ENCODE measurements at places on chromosomes 6 and 20.

DNA sequence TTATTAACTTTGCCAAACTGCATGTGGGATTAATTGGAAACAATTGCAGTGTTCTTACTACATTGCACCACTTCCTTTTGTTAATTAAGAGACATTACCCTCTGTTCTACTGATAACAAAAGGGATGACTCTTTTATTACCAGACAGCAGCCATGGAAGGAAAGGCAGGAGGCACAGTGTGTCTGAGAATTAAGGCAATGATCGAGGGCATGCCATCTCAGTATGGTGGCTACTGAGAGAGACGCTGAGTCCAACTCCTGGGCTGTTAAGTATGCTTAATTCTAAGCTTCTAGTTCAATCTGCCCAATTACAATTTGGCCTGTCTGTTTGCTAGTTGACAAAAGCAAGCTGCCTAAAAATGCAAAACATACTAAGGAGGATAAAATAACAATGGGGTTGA, 227.4 kb downstream of the PHACTR1 start:
- DNase-seq, result no peak

DNA sequence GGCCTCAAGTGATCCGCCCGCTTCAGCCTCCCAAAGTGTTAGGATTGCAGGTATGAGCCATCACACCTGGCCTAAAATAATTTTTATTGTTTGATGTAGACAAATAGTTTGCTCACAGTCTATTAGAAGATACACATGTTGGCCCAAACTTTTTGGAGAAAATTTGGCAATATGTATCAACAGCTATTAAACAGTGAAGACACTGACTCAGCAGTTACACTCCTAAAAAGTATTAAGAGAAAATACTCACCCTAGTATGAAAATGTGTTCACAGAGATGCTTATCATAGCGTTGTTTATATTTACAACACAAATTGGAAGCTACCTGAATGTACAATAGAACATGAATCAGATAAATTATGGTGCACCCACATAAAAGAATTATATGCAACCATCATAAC, 173.1 kb downstream of the WDR27 start:
- DNase-seq, result no peak

- DNase-seq, result no peak
Measured at GRCh38 chr20:48823960-48824498, 3.8 kb downstream of the PREX1 start.

GRCh38 chr6:119312875-119313338, 36.7 kb downstream of the MAN1A1 start:
- no peak for DNase-seq

GRCh38 chr20:19277381-19277780, 64.9 kb downstream of the SLC24A3 start:
- DNase-seq, result no peak

- no peak for DNase-seq
Measured at GRCh38 chr6:30686009-30686907, at the start of gene PPP1R18. PPP1R18 (minus strand) TSS chr6:30686645; CDS start chr6:30686018, 627 bp downstream.

- DNase-seq, result no peak
Measured at GRCh38 chr20:56616716-56617115, 12.4 kb upstream of the TFAP2C start.

- peak; percentile 30 for DNase-seq
Measured at GRCh38 chr20:58046311-58046710, 182.1 kb downstream of the ANKRD60 start.

GRCh38 chr6:156807028-156807427, 29.9 kb downstream of the ARID1B start:
- no peak for DNase-seq

DNA sequence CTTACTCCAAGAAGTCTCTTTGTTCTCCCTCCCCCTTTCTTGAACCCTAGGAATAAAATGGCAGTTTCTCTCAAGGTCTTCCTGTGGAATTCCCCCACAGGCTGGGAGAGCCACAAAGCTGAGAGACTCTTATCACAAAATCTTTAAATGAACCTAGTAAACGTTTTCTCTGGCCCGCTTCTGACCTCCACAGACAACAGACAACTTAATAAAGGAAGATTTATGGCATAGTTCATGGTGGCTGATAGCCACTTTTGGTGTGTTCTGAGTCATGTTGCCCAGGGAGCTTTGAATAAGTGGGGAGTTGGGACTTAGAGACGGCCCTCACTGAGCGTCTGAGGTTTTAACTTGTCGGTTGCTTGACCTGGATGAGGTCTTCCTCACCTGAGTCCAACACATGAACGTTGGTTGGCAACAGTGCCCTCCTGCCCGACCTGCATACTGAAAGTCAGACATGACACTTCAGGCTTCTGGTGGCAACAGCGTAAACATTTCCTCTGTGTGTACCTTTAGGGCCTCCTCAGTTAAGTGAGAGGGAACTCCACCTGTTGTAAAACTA, 124.1 kb downstream of the FOXO3 start:
- peak; percentile 30 for DNase-seq

DNA sequence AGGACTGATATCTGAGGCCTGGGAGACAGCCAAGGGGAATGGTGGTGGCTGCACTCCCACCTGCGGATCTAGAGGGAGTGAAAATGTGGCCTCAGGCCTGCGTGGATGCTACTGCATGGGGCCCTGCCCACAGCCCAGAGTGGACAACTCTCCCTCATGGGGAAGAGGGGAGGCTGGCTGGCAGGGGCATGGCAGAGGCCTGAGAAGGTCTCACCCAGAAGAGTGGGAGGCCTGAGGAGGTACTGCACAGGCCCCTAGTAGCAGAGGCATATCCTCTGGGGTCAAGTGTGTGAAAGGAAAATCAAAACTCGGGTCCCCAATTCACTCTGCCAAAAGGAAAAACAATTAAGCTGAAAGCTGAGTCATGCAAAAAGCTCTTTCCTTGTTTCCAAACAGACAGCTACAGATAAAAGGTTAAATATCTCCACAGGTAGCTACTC, 158.2 kb downstream of the AKAP7 start:
- no peak for DNase-seq

- no peak for DNase-seq
Measured at GRCh38 chr6:44897316-44897715, 430.8 kb upstream of the RUNX2 start.

DNA sequence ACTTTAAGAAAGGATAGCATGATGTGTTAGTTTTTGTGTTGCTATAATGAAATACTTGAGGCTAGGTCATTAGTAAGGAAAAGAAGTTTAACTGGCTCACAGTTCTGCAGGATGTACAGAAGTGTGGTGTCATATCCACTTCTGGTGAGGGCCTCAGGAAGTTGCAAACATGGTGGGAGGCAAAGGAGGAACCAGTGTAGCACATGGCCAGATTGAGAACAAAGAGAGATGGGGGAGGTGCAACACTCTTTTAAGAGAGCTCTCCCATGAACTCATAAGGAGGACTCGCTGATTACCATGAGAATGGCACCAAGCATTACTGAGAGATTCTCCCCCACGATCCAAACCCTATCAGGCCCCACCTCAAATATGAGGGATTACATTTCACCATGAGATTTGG, 265.4 kb downstream of the RIMS1 start:
- no peak for DNase-seq

DNA sequence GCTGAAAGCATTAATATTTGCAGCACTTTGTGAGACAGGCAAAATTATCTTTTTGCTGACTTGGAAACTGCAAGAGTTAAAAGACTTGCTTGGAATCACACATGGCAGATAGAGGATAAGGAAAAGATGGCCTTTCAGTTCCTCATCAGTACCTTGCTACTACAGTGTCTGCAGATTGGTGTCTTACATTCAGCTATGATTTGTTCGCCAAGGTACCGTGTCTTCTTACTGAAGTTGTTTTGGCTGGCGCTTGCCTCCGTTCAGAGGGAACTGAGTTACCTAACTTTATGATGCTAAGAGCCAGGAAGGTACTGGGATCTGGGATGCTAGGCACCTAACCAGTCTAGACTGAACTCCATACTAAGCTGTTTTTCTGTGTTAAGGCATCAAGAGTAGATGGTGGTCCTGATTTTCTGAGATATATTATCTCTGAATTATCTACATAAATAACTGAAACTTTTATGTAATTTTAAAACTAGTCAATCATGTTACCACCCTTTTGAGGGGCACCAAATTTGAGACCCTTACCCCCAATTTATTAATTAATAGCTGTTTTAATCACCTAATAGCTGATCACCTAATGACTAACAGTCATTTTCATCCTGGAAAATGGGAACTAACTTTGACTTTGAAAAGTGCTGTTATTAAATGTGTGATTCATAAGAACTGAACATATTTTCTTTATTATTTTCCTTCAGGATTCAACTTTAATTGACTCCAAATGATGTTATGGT, 2.5 kb downstream of the WTAP start:
- no peak for DNase-seq

GRCh38 chr6:3119040-3119723, 671 bp downstream of the BPHL start:
- no peak for DNase-seq

DNA sequence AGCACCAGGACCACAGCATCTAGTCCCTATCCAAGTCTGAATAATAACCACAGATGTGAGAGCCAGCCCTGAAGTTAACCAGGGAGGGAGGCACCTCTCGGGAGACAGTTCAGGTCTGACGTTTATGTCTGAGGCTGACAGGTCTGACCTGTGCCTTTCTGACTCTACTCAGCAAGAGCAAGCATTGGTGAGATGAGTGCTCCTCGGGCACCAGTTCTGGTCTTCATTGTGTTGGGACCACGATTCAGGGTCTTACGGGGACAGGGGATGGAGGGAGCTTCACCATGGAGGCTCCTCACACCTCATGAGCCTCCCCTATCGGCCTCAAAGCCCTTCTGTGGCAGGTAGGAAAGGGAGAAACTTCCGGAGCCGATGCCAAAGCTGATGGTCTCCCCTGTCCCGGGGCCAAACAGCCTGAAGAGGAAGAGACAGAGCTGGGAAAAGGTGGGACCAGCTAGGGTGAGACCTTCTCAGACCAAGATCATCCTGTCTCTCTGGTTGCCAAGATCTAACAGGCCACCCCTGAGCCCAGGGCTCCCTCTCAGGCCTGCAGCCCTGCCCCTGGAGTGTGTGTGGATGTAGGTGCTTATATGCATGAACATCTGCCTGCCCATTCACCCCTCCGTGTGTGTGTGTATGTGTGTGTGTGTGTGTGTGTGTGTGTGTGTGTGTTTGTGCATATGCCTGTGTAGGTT, 170.5 kb downstream of the VEGFA start:
- peak; percentile 81 for DNase-seq

DNA sequence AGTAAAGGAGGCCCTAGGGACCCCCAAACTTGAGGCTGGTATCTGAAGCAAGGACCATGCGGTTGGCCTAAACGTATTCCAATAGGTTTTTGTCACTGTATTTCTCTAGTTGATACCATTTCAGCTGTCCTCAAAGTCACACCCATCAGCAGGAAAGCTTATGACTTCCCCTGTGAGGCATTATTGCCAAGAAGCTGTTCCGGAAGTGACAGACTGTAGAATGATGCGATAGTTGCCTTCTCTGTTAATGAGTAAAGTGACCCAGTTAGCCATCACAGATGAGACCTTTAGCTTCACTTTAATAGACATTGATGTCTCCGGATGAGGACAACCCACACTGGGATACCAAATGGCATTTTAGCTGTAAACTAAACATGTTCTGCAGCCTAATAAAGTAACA, 147.9 kb downstream of the RNGTT start:
- no peak for DNase-seq

GRCh38 chr6:145964948-145965366, 799 bp upstream of the SHPRH start:
- DNase-seq, result no peak

DNA sequence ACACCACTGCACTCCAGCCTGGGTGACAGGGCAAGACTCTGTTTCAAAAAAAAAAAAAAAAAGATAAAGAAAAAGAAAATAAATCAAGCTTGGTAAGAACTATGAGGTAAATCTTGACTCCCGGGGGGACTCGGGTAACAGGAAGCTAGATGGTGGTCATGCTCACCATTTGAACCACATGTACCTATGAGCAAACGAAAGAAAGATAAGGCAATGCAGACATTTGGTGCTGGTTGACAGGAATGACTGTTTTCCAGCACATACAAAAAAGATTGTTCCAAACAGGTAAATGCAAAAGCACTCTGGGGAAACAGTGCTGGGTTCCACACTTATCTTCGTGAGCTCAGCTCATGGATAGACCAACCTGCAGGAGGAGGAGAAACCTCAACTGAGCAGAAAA, 22.8 kb upstream of the PTPN1 start:
- no peak for DNase-seq

- no peak for DNase-seq
Measured at GRCh38 chr6:63730311-63730710, 94.7 kb downstream of the PHF3 start.

DNA sequence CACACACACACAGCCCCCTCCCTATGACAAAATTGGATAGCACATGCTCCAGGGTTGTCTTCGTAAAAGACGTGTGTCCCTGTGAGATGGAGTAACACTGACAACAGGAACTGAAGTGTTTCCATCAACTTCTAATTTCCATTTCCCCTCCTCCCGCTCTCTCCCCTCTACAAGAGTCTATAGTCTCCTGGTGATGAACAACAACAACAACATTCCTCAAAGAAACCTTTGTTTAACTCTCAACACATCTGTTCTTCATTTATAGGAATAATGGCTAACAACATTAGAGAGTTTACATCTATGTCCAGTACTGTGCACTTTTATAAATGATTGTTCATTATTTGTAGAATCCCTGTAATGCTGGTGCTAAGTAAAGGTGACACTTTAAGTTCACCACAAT, 205.8 kb upstream of the SSTR4 start:
- DNase-seq, result no peak

GRCh38 chr20:31833130-31833930, 12.1 kb downstream of the FOXS1 start:
- no peak for DNase-seq

DNA sequence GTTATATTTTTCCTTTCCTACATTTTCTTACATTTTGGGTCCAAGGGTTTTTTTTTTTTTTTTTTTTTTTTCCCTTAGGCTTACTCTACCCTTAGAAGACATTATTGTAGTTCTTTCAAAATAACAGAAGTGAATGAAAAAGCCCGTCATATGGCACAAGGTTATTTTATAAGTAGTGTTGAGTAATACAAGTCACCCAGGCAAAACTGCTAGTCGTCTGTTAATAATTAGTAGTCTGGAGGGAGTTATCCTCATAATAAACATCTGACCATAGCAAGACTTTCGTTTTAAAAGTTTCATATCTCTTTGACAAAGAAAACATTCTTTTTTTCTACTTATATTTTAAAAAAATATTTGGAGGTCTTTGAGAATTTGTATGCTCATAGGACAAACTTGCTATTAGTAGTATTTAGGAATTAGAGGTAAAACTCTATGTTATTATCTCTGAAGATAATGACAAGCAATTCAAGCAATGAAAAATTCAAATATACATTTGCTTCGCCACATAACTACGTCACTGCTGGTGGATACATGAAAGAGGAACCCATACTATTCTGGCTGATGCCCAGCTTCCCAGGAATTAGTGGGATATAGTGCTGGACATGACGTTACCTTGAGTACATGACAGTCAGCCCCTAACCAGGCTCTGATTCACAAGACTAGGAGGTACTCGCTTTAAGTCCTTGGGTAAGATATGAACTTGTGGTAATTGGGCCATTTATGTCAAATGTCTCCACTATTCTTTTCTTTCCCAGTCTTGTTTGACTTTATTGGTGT, 532.8 kb downstream of the GRIK2 start:
- DNase-seq, result no peak

DNA sequence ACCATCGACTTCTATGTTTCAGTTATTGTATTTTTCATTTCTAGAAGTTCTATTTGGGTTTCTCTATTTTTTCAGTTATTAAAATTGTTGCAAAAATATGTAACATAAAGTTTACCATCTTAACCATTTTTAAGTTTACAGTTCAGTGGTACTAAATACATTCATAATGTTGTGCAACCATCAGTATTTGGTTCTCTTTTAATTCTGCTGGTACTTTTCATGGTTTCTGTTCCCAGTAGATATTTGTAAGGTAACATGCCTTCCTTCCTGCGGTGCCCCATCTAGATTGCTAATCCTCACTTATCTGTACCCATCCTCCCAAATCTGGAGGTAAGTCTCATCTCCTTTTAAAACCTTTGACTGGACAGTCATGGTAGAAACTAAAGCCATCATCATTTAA, 47.9 kb downstream of the TGM2 start:
- no peak for DNase-seq
